ENCODE measurements at places on chromosomes 4 and X. TPM values are rescaled to one million over a fixed set of nuclear protein-coding genes. Genes with fewer than 3 reads are reported as not detected.

TRPC3 gene
- total RNA-seq = 0.89 TPM

- DNase-seq = no peak
Measured at GRCh38 chr4:22877486-22878052, 184.8 kb downstream of the GBA3 start.

SLC10A6 gene
- total RNA-seq = not detected

DCAF4L1 gene
- total RNA-seq = 0.23 TPM

GRCh38 chrX:95675794-95676193, 1008.8 kb upstream of the DIAPH2 start:
- DNase-seq = peak; percentile 3

GRCh38 chrX:551306-551705, 79.3 kb upstream of the SHOX start:
- no peak for DNase-seq

DNA sequence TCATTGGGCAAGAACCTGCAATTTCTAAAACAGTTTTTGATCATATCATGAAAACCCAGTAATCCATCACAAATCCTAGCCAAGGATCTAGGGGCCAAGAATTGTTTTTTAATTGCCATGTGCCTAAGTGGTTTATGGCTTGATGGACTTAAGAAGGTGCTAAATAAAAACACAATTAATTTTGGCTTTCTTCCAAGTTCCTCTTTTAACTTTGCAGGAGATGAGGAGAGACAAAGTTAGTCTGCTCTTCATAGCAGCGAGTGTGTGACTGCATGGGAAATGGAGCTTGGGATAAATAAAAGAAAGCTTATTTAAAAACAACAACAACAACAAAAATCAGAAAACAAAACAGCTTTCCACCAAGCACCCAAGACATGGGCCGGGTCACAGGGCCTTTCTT, 41.4 kb downstream of the ARHGEF9 start:
- no peak for DNase-seq

DNA sequence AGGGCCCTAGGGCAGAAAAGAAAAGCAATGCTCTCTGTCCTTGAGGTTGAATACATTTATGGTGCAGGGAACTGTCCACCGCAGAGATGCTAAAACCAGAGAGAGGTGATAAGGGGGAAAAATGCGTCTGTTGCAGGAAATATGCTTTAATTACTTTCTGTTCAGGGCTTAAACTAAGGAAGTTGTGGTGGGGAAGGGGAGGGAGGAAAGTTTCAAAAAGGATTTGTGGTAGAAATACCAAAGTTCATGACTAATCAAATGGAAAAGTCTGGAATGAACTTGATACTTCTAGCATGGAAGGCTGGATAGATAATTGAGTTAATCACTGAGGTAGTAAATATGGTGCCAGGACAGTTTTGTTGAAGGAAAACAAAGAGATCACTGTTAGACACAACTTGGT, 99.0 kb downstream of the ASB9 start:
- peak; percentile 93 for DNase-seq

- DNase-seq = peak; percentile 59
Measured at GRCh38 chrX:11908371-11908770, 150.3 kb downstream of the MSL3 start.

DNA sequence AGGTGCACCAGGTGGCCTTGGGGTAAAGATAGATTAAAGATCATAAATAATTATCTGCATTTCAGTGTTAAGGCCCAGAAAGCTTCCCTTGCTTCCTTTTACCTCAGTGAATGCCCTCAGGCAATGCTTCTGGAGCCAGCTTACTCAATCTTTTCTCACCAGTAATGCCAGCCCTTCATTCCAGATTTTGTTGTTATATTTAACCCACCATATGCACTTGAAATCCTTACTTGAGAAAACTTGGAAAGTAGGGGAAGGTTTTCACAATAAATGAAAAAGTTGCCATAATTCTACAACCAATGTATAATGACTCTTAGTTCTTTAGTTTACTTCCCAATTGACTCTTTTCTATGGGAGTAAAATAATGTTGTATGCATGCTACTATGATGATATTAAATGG, 17.1 kb upstream of the PBDC1 start:
- DNase-seq = no peak

- DNase-seq = no peak
Measured at GRCh38 chr4:158856852-158857251, 88.0 kb downstream of the FNIP2 start.

DNA sequence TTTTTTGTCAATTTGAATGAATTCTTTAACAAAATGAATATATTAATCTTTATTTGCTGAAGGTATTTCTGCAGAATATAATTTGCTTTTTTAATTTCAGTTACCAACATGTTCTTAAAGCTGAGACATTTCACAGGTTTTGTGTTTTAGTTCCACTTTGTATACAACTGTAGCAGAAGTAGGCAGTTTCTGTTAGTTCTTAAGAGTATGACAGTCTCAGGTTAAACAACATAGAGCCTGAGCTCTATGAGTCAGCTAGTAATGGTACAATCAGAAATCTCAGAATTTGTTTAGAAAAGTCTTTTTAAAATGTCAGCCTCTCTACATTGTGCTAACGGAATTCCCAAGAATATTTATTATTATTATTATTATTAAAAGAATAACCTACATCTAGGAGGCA, 50.4 kb downstream of the GSTCD start:
- no peak for DNase-seq

DNA sequence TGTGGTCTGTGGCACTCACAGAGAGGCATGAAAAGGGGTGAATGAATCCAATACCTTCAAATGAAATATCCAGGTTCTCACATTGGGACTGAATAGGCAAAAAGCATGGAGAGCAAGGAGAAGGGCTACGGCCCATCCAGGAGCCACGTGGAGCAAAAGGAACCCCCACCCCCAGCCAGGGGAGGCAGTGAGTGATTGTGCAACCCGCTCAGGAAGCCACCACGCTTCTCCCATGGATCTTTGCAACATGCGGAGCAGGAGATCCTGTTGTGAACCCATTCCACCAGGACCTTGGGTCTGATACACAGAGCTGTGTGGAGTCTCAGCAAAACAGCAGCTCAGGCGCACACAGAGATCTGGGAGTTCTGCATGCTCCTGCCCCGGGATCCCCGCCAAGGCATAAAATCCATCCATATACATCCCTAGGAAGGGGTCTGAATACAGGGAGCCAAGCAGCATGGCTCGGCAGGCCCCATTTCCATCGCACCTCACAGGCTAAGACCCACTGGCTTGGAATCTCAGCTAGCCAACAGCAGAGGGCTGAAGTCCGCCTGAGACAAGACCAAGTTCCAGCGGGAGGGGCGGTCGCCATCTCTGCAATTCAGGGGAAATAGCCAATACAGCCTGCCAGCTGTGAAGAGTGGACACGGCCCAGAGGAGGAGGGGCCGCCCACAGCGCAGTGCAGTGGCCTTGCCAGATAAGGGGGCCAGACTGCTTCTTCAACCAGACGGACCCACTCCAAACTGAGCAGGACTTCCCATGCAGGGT, 80.2 kb downstream of the FGF16 start:
- DNase-seq = no peak

DNA sequence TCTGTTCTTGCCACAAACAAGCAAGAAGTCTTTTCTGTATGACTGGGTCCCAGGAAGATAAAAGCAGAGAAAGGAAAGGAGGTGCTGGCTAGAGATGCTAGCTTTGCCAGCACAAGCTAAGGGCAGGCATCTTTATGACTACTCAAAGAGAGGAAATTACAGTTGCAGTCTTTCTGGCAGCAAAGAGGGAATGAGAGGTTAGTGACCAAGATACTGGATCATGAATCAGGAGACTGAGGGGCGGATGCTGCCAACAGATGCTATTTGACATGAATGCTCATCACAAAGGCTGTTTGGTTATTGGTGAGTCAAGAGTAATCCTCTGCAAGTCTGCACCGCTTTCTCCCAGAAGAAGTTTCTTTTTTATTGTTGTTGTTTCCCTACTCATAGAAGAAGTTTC, 5.5 kb upstream of the XIAP start:
- no peak for DNase-seq

DNA sequence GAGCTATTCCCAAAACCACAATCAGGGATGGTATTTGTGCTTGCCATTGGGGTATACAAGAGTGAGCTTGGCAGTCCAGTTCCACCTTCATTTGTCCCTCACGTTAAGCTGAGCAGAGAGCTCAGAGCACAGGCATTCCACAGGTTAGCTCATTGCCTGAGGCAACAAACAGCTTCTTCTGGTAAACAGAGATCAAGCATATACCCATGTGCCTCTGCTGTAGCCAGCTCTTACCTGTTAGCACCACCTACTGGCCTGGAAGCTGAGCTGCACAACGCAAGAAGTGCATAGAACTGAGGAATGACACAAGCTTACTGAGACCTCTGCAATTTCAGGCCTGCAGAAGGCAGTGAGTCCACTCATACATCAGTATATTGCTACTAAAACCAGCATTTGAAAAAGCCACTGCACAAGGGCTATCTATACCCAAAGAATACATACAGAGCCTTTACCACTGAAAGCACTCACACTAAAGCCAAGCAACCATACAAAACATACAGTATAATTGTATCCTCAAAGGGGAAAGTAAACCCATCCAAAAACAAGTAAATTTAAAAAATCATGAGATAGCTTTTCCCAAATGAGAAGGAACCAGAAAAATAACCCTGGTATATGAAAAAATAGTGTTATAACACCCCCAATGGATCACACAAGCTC, 258.3 kb upstream of the GABRA2 start:
- DNase-seq = peak; percentile 56

GRCh38 chrX:48516987-48517386, 4.6 kb upstream of the EBP start:
- DNase-seq = no peak

GRCh38 chr4:6183740-6184139, 16.6 kb downstream of the JAKMIP1 start:
- no peak for DNase-seq

GRCh38 chr4:72702948-72703347, 133.9 kb upstream of the ADAMTS3 start:
- DNase-seq = no peak

EOLA1 gene
- total RNA-seq = 10.9 TPM

DNA sequence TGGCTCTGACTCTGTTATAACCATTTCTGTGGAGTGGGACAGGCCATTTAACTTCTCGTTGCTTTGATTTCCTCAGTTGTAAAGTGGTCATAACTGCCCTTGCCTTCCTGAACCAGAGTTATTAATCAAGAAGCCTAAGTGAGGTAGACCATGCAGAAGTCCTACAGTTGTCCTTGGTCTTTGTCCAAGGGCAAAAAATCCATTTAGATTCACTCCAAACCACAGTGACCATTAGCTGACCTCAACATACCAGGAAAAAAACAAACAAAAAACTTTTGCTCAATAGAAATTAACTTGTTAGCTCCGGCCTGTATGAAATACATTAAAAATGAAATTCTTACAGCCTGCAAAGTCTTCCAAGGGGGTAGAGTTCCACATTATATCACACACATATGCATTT, 52.7 kb downstream of the TBC1D9 start:
- DNase-seq = no peak

MAGEC1 gene
- 1.4 TPM for total RNA-seq

DNA sequence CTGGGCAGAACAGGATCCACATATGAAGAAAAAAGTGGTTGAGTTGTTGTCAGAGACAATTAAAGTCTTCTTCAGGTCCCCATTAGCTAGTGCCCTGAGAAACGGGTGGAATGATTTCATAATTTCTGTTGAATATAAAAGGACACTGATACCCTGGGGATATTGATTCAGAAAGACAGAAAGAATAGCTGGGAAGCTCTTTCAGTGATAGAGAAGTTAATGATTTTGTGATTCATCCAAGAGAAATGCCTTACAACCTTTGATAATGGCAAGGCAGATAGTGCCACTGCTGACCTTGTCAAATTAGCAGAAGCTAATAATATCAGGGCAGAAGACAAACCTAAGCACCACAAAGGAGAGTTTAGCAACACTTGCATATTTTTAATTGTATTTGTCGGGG, 37.9 kb downstream of the UNC5C start:
- DNase-seq = no peak

GLUD2 gene
- total RNA-seq = 0.35 TPM

DNA sequence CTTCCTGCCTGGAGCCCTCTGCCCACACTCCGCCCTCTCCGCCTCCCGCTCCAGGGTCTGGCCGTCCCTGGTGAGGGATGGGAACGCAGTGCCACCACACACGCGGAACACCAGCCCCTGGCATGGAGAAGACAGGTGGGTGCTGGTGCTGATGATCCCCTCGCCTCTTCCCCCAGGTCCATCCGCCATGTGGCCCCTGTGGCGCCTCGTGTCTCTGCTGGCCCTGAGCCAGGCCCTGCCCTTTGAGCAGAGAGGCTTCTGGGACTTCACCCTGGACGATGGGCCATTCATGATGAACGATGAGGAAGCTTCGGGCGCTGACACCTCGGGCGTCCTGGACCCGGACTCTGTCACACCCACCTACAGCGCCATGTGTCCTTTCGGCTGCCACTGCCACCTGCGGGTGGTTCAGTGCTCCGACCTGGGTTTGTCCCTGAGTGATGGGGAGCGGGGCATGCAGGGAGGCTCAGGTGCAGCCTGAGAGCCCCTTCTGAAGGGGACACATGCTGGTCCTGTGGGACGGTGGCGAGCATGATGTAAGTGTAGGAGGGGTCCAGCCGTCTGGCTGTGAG, 9.8 kb downstream of the BGN start:
- DNase-seq = no peak

- DNase-seq = no peak
Measured at GRCh38 chr4:146053891-146054290, 115.3 kb upstream of the ZNF827 start.

GRCh38 chr4:11338956-11339782, 89.5 kb downstream of the HS3ST1 start:
- DNase-seq = no peak

DNA sequence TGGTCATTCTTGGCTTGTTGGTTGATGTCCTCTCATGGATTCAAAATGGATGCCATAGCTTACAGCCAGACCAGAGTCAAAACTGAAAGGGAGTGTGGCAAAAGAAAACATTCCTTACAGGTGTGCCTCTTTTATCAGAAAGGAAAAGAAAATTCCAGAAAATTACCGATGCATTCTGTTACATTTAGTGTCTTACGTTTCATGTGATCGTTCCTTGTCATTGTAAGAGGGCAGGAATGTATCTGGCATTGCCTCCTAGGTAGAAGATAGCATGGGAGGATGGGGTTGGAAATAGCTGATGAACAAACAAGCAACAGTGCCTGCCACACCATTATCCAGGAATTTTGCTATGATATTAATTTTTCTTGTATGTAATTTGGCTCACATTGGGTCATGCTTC, 13.1 kb downstream of the GRXCR1 start:
- no peak for DNase-seq

DDX53 gene
- not detected for total RNA-seq

GRCh38 chr4:70863099-70863790, 23.6 kb upstream of the GRSF1 start:
- DNase-seq = no peak

GRCh38 chrX:101749436-101749835, 89.8 kb upstream of the ARMCX2 start:
- no peak for DNase-seq

DNA sequence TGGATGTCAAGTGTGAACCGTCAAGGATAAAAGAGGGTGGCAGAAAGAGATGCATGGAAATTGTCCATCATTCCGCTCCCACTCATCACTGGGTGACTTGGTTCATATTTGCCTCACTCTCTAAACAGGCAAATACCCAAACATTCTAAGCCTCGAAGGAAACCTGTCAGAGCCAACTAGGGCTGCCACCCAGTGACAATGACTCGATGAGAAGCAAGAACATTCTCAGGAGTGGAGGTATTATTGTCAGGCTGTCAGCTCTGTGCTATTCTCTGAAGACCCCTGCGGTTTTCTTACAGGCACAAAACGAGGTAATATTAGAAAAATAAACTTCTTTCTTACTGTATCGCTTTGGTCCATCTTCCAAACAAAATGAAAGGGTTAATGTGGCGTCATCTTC, 139.6 kb downstream of the LDB2 start:
- DNase-seq = no peak

TREX2 gene
- 0.67 TPM for total RNA-seq

- no peak for DNase-seq
Measured at GRCh38 chr4:44914223-44914622, 187.9 kb upstream of the GNPDA2 start.

Data from SJCRH30 (cell line).